H9 (cell line): ENCODE measurements at places on chromosomes 4 and X. TPM values are rescaled to one million over a fixed set of nuclear protein-coding genes. Genes with fewer than 3 reads are reported as not detected.

GRCh38 chrX:46759645-46759974 is 692 bp upstream of the SLC9A7 start:
- H3K27ac ChIP-seq, result no peak overlapping the region
- DNase-seq, result no peak
- peaks cover under 1% of the 10 kb centered on the region; the same call in 1 of the 2 replicates for H3K4me1 ChIP-seq
- peak overlapping the region; percentile 65 for H3K4me3 ChIP-seq
- no peaks in the 10 kb centered on the region for H3K27me3 ChIP-seq

DNA sequence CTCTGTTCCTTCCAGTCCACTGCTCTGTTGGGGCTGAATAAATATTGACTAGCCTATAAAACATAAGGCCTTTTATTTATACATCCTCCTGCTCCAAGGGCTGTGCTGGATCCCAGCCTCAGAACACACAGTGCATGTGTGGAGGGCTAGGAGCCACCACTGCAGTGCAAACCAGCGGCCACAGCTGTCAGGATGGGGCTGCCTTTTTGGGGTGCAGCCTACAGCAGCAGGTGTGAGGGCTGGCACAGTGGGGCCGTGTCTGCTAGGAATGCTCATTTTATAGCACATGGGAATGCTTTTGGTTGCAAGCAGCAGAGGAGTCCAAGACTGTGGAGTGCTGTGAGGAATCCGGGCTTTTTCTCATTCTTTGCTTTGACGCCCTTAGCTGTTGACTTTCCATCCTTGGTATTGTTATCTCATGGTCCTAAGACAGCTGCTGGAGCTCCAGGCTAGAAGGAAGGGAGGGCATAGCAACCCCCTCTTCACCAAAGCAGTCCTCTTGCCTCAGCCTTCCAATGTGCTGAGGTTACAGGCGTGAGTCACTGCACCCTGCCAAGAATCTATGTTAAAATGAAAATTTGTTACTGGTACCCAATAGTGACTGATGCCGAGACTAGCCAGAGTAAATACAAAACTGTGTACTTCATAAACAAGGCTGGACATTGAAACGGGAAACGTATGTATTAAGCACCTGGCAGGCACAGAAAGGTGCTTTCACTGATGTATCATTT is 334.3 kb upstream of the GATB start:
- no peaks in the 10 kb centered on the region for H3K27me3 ChIP-seq
- no peak overlapping the region for H3K27ac ChIP-seq
- no peaks in the 10 kb centered on the region for H3K36me3 ChIP-seq
- no peak overlapping the region for H3K4me3 ChIP-seq
- H3K4me1 ChIP-seq, result no peaks in the 10 kb centered on the region

DNA sequence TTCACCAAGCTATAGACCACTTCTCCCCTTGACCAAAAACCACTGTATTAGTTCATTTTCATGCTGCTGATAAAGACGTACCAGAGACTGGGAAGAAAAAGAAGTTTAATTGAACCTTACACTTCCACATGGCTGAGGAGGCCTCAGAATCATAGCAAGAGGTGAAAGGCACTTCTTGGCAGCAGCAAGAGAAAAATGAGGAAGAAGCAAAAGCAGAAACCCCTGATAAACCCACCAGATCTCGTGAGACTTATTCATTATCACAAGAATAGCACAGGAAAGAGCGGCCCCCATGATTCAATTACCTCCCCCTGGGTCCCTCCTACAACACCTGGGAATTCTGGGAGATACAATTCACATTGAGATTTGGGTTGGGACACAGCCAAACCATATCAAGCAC is 97.8 kb downstream of the DOCK11 start:
- no peaks in the 10 kb centered on the region for H3K27me3 ChIP-seq
- peaks cover 2% of the 10 kb centered on the region; the same call in 1 of the 2 replicates for H3K4me1 ChIP-seq
- DNase-seq, result no peak
- peak overlapping the region; percentile 58; the same call in 2 of the 3 replicates for H3K4me3 ChIP-seq
- no peak overlapping the region for H3K27ac ChIP-seq

DNA sequence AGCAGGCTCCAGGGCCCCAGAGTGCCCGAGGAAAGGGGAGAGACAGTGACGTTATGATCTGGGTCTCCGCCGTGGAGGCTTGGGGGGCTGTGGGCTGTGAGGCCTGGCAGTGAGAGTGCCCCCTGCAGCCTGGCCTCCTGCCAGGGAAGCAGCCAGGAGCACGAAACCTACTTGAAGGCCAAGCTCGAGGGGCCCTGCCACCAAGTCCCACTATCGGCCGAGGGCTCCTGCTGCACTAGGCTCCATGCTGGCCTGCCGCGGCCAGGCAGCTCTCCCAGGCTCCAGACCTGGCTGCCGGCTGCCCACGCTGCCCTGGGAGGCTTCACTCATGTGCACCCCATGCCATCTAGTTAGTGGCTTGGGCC is 18.7 kb downstream of the FLNA start:
- no peaks in the 10 kb centered on the region for H3K27me3 ChIP-seq
- H3K36me3 ChIP-seq, result peaks cover 83% of the 10 kb centered on the region
- no peak overlapping the region for H3K4me3 ChIP-seq

- no peak for DNase-seq
- H3K4me3 ChIP-seq, result no peak overlapping the region
- H3K36me3 ChIP-seq, result peaks cover 4% of the 10 kb centered on the region; the same call in 2 of the 3 replicates
- H3K27me3 ChIP-seq, result no peaks in the 10 kb centered on the region
- no peaks in the 10 kb centered on the region for H3K4me1 ChIP-seq
Measured at GRCh38 chrX:43735957-43736356, 79.9 kb downstream of the MAOA start.

- no peaks in the 10 kb centered on the region for H3K4me1 ChIP-seq
- H3K4me3 ChIP-seq, result peak overlapping the region; percentile 98
- no peaks in the 10 kb centered on the region for H3K27me3 ChIP-seq
- H3K36me3 ChIP-seq, result peaks cover 26% of the 10 kb centered on the region
Measured at GRCh38 chr4:4542774-4543485, 1.1 kb upstream of the STX18 start.

DNA sequence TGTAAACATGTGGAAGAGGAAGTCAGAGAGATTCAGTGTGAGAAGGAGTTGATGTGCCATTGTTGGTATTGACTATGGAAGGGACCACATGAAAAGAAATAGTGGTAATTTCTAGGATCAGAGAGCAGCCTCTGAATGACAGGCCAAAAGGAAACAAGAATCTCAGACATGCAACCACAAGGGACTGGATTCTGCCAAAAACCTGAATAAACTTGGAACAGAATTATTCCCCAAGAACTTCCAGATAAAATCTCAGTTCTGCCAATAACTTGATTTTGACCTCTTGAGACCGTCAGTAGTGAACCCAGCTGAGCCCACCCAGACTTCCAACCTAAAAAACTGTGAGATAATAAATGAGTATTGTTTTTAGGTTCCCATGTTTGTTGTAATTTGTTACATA is 653.6 kb upstream of the NR3C2 start:
- DNase-seq, result no peak
- H3K27me3 ChIP-seq, result no peaks in the 10 kb centered on the region
- H3K27ac ChIP-seq, result no peak overlapping the region
- no peak overlapping the region for H3K4me3 ChIP-seq
- peaks cover 26% of the 10 kb centered on the region for H3K36me3 ChIP-seq
- no peaks in the 10 kb centered on the region for H3K4me1 ChIP-seq

- DNase-seq, result peak; percentile 78
- no peaks in the 10 kb centered on the region for H3K4me1 ChIP-seq
- no peaks in the 10 kb centered on the region for H3K36me3 ChIP-seq
- H3K27ac ChIP-seq, result no peak overlapping the region
Measured at GRCh38 chr4:76087007-76087769, 12.7 kb downstream of the ART3 start.

DNA sequence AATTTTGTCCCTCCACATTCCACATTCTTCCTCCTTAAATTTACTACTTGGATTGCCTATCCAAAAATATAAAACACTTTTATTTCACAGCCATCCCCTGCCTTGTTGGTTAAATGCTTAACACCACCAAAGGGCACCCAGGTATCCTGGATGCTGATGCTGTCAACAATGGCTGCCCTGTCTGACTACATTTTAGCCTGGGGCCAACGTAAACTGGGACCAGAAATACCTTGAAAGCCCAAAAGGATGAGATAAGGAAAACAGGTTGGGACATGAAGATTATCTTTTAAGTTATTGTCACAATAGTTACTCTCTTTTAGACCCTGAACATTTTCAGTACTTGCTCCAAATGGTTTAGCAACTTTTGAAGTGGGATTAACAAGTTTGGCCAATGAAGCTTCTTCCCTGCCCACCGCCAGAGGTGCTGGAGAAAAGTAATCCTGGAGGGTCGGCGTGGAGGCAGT is 775 bp upstream of the YIPF6 start:
- peak overlapping the region; percentile 67 for H3K27ac ChIP-seq
- DNase-seq, result no peak
- H3K4me3 ChIP-seq, result peak overlapping the region; percentile 89
- H3K4me1 ChIP-seq, result no peaks in the 10 kb centered on the region
- H3K36me3 ChIP-seq, result peaks cover under 1% of the 10 kb centered on the region
- H3K27me3 ChIP-seq, result no peaks in the 10 kb centered on the region

DNA sequence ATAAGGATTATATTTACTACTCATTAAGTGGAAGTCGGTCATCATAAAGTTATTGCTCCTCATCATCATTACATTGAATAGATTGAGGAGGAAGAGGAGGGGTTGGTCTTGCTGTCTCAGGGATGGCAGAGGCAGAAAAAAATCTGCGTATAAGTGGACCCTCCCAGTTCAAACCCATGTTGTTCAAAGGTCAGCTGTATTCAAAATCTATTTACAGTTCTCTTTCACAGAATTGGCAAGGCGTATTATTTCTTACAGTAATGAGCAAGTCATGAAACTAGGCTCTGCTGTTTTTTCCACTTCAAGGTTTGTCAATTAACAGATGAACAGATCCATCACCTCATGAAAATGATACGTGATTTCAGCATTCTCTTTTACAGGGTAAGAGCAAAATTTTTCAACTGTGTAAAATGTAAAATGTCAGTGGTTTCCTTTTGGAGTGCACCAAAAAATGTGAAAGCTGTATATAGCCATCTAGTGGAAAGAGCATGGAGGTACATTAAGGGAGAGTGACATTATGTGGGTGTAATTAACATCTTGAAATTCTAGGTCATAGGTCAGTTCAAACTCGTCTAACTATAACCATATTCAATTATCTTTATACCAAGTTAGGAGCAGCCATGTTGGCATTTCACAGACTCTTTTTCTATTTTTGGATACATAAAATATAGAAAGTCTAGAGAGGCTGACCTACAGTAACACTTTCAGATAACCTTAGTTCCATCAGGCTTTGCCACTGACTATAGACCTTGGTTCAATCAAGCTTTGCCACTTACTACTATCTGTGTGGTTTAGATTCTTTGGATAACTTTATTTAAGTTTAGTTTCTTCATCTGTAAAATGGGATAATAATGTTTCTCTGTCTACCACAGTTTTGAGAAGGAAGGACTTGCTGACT is 30.1 kb downstream of the NEIL3 start:
- H3K4me1 ChIP-seq, result no peaks in the 10 kb centered on the region
- peaks cover 7% of the 10 kb centered on the region for H3K36me3 ChIP-seq

DNA sequence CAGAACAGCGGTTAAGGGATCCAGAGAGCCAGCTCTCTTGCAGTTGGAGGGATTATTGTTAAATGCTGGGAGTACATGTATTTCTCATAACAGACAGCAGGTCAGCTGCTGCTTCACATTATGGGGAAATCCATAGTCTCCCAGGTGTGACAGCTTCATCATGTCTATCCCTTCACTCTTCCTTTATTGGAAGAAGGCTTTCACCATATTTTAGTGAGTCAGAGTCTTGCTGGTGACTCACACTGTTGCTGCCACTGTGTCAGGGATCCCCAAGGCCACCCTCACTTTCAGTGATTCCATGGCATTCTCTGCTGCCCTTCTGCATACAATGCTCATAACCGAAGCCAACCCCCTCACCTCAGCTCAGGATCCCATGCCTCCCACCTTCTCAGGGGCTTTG is 32.9 kb upstream of the PAGE5 start:
- no peaks in the 10 kb centered on the region for H3K4me1 ChIP-seq
- H3K4me3 ChIP-seq, result no peak overlapping the region
- H3K36me3 ChIP-seq, result 0 out of 2 replicates have a peak, but pooled peaks cover 3% of the 10 kb centered on the region
- H3K27ac ChIP-seq, result no peak overlapping the region

GRCh38 chr4:186348433-186348832 is 82.4 kb downstream of the F11 start:
- H3K27ac ChIP-seq, result no peak overlapping the region
- H3K27me3 ChIP-seq, result peaks cover 36% of the 10 kb centered on the region; the same call in 1 of the 2 replicates
- DNase-seq, result no peak

DNA sequence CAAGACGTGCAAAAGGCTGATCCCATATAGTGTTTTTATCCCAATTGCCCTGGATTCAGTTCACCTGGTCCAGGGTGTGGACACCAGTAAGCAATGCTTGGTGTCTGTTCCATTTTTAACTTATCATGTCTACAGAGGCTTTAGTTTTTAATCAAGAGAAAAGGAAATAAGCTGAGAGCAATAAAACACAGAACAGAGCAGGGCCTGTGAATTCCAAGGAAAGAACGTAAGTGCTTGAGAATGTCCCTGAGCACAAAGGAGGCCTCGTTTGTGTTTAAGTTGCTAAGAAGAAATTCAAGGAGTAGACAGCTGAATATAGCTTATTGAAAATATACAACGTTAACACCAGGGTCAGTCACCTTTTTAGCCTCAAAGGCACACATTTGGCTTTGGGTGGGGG is 191.3 kb downstream of the GPC3 start:
- H3K27me3 ChIP-seq, result no peaks in the 10 kb centered on the region
- no peak for DNase-seq
- H3K36me3 ChIP-seq, result no peaks in the 10 kb centered on the region; the same call in 1 of the 2 replicates
- H3K4me3 ChIP-seq, result no peak overlapping the region
- no peak overlapping the region for H3K27ac ChIP-seq

DNA sequence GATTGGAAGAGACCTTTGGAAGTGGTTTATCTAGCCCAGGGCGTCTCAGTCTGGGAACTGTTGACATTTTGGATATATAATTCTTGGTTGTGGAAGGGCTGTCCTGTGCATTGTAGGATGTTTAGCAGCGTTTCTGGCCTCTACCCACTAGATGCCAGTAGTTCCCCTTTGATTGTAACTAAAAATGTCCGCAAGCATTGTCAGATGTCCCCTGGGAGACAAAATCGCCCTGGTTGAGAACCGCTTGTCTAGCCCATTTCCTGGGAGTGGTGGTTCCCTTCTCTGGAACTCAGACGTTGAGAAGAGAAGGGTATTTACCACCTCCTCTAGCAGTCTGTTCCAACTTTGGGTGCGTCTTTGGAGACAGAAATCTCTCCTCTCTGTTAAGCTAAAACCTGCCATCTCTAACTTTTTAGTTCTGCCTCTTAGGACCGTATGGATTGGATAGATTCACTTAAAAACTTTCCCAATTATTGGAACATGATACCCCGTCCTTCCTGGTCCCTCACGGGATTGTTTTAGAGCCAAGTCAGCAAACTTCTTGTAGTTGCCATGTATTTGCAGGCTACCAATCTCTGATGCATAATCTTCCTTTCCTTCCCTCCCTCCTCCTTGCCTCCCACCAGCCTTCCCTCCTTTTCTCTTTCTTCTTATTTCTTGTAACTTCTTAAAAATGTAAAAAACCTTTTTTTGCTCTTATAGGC is 13.9 kb downstream of the TMEM165 start:
- H3K4me3 ChIP-seq, result no peak overlapping the region
- H3K36me3 ChIP-seq, result peaks cover 36% of the 10 kb centered on the region
- no peak overlapping the region for H3K27ac ChIP-seq
- peak; percentile 31 for DNase-seq
- H3K27me3 ChIP-seq, result no peaks in the 10 kb centered on the region

The NHSL2 gene
- total RNA-seq, result 5.7 and 6.4 TPM in 2 replicates

The NPY2R gene
- total RNA-seq, result 0.09 TPM in 1 of 2 replicates, not detected in the other

The BCORL1 gene
- total RNA-seq, result 6.1 TPM in 2 replicates

The CMC4 gene
- total RNA-seq, result 6.2 and 7.2 TPM in 2 replicates

The CYLC1 gene
- total RNA-seq, result not detected in 2 replicates

The LPAR4 gene
- 6.0 and 6.4 TPM in 2 replicates for total RNA-seq

The EFHC2 gene
- total RNA-seq, result 0.68 and 1.1 TPM in 2 replicates

The TRIM61 gene
- 0.52 and 0.68 TPM in 2 replicates for total RNA-seq
